Astrocyte (in vitro differentiated cells and primary cell): ENCODE measurements at places on chromosomes 3 and 15.

- no peak overlapping the region for H3K4me3 ChIP-seq
- H3K36me3 ChIP-seq, result no peaks in the 10 kb centered on the region
- no peaks in the 10 kb centered on the region for H3K27me3 ChIP-seq
- no peak overlapping the region for H3K27ac ChIP-seq
- H3K4me1 ChIP-seq, result no peaks in the 10 kb centered on the region
Measured at GRCh38 chr3:50971487-50971924, 296.8 kb downstream of the DOCK3 start.

DNA sequence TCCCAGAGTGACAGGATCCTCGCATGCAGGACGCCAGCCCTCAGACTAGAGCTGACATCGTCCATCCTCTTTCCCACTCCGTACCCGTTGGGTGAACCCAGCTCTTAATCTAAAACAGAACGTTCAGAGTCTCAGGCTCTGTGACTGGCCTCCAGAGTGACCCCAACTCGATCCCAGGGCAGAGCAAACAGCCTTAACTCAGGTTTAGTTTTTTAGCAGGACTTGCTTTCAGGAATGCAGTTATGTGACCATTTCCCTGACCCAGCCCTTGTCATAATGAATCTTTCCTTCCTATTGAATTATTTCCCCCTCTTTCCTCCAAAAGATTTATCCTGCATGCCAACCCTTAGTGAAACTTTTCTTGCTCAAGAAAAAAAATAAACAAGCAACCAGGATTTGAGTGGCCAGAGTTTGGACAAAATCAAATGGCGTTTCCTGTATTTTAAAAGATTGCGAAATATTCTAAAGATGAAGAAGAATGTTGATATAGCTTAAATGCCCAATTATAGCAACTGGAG, 47.8 kb upstream of the RARB start:
- no peak overlapping the region for H3K4me3 ChIP-seq
- no peaks in the 10 kb centered on the region for H3K27me3 ChIP-seq
- H3K36me3 ChIP-seq, result no peaks in the 10 kb centered on the region
- no peak overlapping the region for H3K27ac ChIP-seq
- H3K4me1 ChIP-seq, result no peaks in the 10 kb centered on the region

DNA sequence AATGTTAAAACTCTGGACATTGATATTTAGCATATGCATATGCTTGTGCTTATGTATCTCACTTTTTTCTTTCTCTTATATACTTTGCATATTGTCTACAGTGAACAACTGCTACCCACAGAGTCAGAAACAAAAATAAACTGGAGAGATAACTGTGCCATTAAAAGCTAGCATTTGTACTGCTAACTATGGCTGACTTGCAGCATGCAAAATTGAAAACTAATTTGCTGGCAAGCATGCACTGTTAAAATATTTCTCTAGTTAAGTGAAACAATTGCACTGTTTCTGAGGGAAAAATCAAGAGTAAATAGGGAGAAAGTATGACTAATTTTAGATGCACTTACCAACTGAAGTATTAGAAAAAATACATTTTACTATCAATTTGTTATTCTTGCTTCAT, 177.8 kb downstream of the CBLB start:
- peaks cover 14% of the 10 kb centered on the region for H3K36me3 ChIP-seq
- H3K27me3 ChIP-seq, result no peaks in the 10 kb centered on the region
- DNase-seq, result peak; percentile 15

DNA sequence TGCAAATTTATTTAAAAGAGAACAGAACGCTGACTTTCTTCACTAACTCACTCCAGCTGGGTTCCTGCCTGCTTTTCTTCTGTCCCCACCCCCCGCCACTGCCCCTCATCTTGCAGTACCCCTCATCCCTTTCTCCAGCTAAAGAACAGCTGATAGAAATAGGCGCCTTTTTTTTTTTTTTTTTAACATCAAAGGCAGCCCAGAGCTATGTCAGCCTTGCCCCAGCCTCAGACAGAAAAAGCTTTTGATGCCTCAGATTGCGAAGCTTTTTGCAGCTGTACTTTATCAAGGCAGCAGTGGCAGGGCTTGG, 1.8 kb downstream of the CADPS start:
- peaks cover 6% of the 10 kb centered on the region for H3K27me3 ChIP-seq
- peaks cover 20% of the 10 kb centered on the region for H3K4me1 ChIP-seq
- H3K27ac ChIP-seq, result no peak overlapping the region
- no peaks in the 10 kb centered on the region for H3K36me3 ChIP-seq
- no peak for DNase-seq

DNA sequence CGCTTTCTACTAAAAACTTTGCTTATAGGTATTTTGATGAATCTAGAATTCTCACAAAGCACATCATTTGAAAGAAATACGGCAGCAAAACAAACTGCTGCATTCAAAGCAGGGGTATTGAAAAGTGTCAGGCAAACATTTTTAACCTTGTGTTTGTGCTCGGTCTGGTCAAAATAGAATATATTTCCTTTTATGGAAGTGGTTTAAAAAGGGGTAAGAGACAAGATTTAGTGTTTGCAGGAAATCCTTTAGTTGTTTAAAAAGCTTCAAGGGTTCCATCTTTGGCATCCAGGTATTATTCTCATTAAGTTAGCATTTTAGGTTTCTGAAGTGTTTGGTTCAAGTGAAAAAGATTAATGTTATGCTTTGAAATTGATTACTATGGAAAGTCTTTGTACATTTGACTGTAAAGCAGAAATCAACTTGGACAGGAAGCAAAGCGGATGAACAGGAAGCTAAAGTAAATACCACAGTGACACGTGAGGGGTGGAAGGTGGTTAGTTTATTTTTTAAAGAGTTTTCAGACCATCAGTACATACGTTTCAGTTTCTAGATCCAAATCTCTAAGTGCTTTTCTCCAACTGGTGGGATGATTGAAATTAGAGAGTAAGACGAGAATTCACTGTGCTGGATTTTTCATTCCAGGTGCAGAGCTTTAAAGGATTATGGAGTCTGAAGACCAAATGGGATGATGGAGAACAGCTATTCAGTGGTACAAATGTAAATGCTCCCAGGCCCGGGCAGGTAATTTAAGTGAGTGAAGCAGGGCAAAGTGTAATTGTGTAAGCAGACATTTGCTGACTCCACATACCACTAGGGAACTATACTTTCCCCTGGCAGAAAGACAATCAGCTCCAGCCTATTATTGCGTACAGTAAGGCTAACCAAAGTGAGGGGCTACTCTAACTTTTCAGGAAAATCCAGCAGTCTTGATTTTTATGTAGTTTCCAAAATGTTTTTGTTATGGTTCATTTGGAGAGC, 341.8 kb upstream of the TBL1XR1 start:
- peaks cover 21% of the 10 kb centered on the region for H3K4me1 ChIP-seq
- H3K4me3 ChIP-seq, result no peak overlapping the region
- DNase-seq, result no peak
- H3K36me3 ChIP-seq, result no peaks in the 10 kb centered on the region
- no peak overlapping the region for H3K27ac ChIP-seq
- H3K27me3 ChIP-seq, result no peaks in the 10 kb centered on the region

- DNase-seq, result no peak
- no peaks in the 10 kb centered on the region for H3K4me1 ChIP-seq
- no peak overlapping the region for H3K4me3 ChIP-seq
- no peaks in the 10 kb centered on the region for H3K27me3 ChIP-seq
Measured at GRCh38 chr3:139024968-139025367, 4.2 kb upstream of the PRR23B start.

DNA sequence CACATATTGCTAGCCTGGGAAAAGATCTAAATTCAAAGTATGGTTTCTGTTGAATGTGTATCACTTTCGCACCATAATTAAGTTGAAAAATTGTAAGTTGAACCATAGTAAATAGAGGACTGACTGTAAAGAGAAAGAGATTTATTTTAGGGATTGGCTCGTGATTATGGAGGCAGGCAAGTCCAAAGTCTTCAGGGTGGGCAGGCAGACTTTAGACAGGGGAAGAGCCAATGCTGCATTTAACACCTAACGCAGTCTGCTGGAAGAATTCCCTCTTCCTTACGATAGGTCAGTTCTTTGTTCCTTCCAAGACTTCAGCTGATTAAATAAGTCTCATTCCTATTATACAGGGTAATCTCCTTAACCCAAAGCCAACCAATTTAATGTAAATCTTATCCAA, 15.8 kb downstream of the C3orf85 start:
- H3K36me3 ChIP-seq, result no peaks in the 10 kb centered on the region
- H3K27ac ChIP-seq, result no peak overlapping the region
- H3K4me3 ChIP-seq, result no peak overlapping the region
- no peaks in the 10 kb centered on the region for H3K4me1 ChIP-seq
- no peaks in the 10 kb centered on the region for H3K27me3 ChIP-seq

GRCh38 chr3:96027718-96028117, 786.7 kb upstream of the EPHA6 start:
- no peaks in the 10 kb centered on the region for H3K4me1 ChIP-seq
- DNase-seq, result no peak
- no peaks in the 10 kb centered on the region for H3K27me3 ChIP-seq
- H3K36me3 ChIP-seq, result no peaks in the 10 kb centered on the region
- no peak overlapping the region for H3K4me3 ChIP-seq

DNA sequence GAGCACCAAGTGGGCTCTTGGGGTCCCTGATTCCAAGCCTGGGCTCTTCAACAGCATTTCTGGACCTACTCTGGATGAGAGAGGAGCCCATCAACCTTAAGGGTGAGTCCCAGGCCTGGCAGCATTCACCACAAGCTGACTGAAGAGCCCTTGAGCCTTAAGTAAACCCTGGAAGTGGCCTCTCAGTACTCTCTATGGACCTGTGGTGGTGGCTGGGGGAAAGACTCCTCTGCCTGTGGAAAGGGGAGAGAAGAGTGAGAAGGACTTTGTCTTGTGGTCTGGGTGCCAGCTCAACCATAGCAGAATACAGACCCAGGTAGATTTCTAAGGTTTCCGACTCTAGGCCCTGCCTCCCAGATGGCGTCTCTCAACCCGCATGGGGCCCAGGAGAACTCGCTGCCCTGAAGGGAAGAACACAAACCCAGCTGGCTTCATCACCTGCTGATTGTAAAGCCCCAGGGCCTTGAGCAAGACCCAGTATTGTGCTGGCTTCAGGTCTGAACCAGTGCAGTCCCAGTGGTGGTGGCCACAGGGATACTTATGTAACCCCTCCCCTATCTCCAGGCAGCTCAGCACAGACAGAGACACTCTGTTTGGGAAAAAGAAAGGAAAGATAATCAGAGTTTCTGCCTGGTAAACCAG, 71.4 kb downstream of the TFDP2 start:
- no peak overlapping the region for H3K27ac ChIP-seq
- no peaks in the 10 kb centered on the region for H3K4me1 ChIP-seq
- DNase-seq, result no peak

DNA sequence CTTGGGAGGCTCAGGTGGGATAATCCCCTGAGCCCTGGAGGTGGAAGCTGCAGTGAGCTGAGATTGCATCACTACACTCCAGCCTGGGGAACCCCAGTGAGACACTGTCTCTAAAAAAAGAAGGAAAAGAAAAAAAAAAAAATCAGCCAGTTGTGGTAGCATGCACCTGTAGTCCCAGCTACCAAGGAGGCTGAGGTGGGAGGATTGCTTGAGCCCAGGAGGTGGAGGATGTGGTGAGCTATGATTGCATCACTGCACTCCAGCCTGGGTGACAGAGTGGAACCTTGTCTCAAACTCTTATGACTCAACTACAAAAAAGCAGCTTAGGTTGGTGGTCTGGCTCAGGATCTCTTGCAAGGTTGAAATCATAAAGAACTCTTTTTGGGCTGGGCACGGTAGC, 19.3 kb upstream of the GPX1 start:
- peaks cover 19% of the 10 kb centered on the region for H3K36me3 ChIP-seq
- peak; percentile 87 for DNase-seq
- peaks cover 15% of the 10 kb centered on the region for H3K4me1 ChIP-seq
- peak overlapping the region; percentile 77 for H3K27ac ChIP-seq
- H3K27me3 ChIP-seq, result no peaks in the 10 kb centered on the region

DNA sequence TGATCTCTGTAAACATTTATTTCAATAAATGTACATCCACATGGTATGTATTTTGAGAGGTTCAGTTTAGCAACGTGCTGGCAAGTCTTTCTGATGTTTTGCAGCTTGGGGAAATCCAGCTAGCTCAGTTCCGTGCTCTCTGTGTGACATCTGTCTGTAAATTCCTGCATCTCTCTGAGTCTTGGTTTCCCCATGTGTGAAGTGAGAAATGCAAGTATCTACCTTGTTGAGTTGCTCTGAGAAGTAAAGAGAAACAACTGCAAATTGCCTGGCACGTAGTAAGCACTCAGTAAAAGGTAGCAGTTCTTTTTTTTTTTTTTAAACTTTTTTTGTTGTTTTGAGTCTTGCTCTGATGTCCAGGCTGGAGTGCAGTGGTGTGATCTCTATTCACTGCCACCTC, 30.2 kb upstream of the MORF4L1 start:
- DNase-seq, result no peak
- H3K36me3 ChIP-seq, result no peaks in the 10 kb centered on the region
- no peak overlapping the region for H3K27ac ChIP-seq
- peaks cover 3% of the 10 kb centered on the region for H3K27me3 ChIP-seq
- no peaks in the 10 kb centered on the region for H3K4me1 ChIP-seq
- H3K4me3 ChIP-seq, result no peak overlapping the region

GRCh38 chr3:42780892-42781700, 8.0 kb upstream of the CCDC13 start:
- no peak overlapping the region for H3K27ac ChIP-seq
- H3K4me1 ChIP-seq, result no peaks in the 10 kb centered on the region
- DNase-seq, result peak; percentile 39
- no peaks in the 10 kb centered on the region for H3K27me3 ChIP-seq
- peaks cover 17% of the 10 kb centered on the region for H3K36me3 ChIP-seq
